ENCODE measurements at places on chromosomes 2 and 18. TPM values are rescaled to one million over a fixed set of nuclear protein-coding genes. Genes with fewer than 3 reads are reported as not detected.

Gene ASB18
- total RNA-seq = not detected

Gene MOB1A
- total RNA-seq = 96.6 TPM

Gene POTEI
- total RNA-seq = not detected

Gene ACKR3
- total RNA-seq = 2.4 TPM

Gene PIAS2
- total RNA-seq = 28.2 TPM

Gene SP5
- not detected for total RNA-seq

Gene KCNG2
- not detected for total RNA-seq

Gene CRYGD
- total RNA-seq = not detected

All from activated CD4-positive, alpha-beta T cell treated with anti-CD3 and anti-CD28 coated beads for 36 hours (primary cell).